ENCODE measurements at places on chromosomes 3 and 15. TPM values are rescaled to one million over a fixed set of nuclear protein-coding genes. Genes with fewer than 3 reads are reported as not detected.

Gene RTP1
- total RNA-seq = 6.6 TPM

Gene GCNT3
- not detected for total RNA-seq

Gene HDC
- not detected for total RNA-seq

Gene SYNPR
- total RNA-seq = 0.64 TPM

Gene SLC12A1
- 0.04 TPM for total RNA-seq

Gene SLC38A3
- 1.4 TPM for total RNA-seq

- no peak for DNase-seq
- no peaks in the 10 kb centered on the region for H3K27me3 ChIP-seq
- H3K4me1 ChIP-seq = no peaks in the 10 kb centered on the region
- H3K27ac ChIP-seq = no peak overlapping the region
- H3K4me3 ChIP-seq = no peak overlapping the region
These were observed 65.0 kb downstream of the SETD2 start for GRCh38 chr3:47098910-47099309.

- H3K36me3 ChIP-seq = no peaks in the 10 kb centered on the region
- no peak overlapping the region for H3K4me3 ChIP-seq
These were observed 380.2 kb downstream of the ULK4 start for GRCh38 chr3:41581700-41582099.

- no peaks in the 10 kb centered on the region for H3K4me1 ChIP-seq
- DNase-seq = no peak
- no peak overlapping the region for H3K27ac ChIP-seq
- H3K36me3 ChIP-seq = no peaks in the 10 kb centered on the region
- no peak overlapping the region for H3K4me3 ChIP-seq
These were observed 41.5 kb downstream of the RARB start for GRCh38 chr3:25469558-25469957.

- H3K27ac ChIP-seq = no peak overlapping the region
- H3K4me1 ChIP-seq = peaks cover 15% of the 10 kb centered on the region
- no peak for DNase-seq
- H3K4me3 ChIP-seq = no peak overlapping the region
These were observed 73.6 kb upstream of the SEC13 start for GRCh38 chr3:10394491-10395025.

DNA sequence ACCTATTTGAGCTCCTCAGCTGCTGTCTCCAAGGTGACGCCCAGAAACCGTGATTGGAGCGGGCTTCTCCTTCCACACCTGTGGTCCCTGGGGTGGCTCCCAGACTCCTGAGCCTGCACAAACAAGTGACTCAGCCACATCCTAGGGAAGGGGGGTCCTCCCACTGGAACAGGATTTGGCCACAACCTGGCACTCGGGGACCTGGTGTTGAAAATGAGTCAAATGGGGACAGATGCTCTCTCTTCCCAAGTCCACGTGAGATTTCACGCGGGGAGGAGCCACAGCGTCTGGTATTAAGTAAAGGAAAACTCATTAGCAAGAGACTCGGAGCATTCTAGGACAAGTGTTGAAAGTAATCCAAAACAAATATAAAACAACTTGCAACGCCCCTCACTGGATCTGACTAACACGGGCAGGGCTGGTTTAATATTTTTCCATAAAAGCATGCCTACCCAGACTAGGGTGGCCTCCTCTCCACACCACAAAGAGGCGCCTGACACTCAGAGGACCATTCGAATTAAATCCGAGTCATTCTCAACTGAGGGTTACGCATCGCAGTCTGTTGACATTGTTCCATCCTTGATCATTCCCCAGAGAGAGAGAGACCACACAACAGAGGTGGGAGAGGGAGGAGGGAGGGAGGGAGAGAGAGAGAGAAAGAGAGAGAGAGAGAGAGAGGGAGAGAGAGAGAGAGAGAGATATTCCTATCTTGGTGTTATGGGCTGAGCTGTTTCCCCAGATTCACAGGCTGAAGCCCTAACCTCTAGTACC lies 74.4 kb downstream of the MGLL start:
- H3K4me3 ChIP-seq = no peak overlapping the region
- no peaks in the 10 kb centered on the region for H3K36me3 ChIP-seq
- no peak overlapping the region for H3K27ac ChIP-seq
- no peaks in the 10 kb centered on the region for H3K27me3 ChIP-seq
- no peaks in the 10 kb centered on the region for H3K4me1 ChIP-seq
- DNase-seq = no peak

- H3K4me1 ChIP-seq = no peaks in the 10 kb centered on the region
- H3K36me3 ChIP-seq = no peaks in the 10 kb centered on the region
- no peaks in the 10 kb centered on the region for H3K27me3 ChIP-seq
- no peak overlapping the region for H3K27ac ChIP-seq
- H3K4me3 ChIP-seq = no peak overlapping the region
- no peak for DNase-seq
These were observed 357.9 kb upstream of the KCNH8 start for GRCh38 chr3:18790384-18790783.

- DNase-seq = no peak
- H3K27ac ChIP-seq = no peak overlapping the region
- H3K36me3 ChIP-seq = no peaks in the 10 kb centered on the region
- peaks cover 11% of the 10 kb centered on the region for H3K4me1 ChIP-seq
- peaks cover 8% of the 10 kb centered on the region for H3K27me3 ChIP-seq
These were observed 19.0 kb upstream of the MEX3B start for GRCh38 chr15:82064824-82065223.

DNA sequence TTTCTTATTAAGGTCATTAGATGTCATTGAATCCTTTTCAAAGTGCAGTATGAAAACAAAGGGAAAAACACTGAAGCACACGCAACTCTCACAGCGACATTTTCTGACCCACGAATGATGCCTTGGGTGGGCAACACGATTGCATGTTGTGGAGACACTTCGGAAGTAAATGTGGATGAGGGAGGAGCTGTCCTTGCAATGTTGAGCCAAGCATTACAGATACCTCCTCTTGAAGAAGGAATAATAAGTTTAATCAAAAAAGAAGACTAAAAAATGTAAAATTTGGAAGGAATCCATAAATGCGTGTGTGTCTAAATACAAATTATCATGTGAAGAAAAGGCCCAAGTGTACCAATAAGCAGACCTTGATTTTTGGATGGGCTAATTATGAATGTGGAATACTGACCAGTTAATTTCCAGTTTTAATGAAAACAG lies 16.9 kb downstream of the THBS1 start:
- peaks cover 16% of the 10 kb centered on the region for H3K36me3 ChIP-seq
- DNase-seq = no peak
- no peaks in the 10 kb centered on the region for H3K27me3 ChIP-seq
- no peak overlapping the region for H3K27ac ChIP-seq

DNA sequence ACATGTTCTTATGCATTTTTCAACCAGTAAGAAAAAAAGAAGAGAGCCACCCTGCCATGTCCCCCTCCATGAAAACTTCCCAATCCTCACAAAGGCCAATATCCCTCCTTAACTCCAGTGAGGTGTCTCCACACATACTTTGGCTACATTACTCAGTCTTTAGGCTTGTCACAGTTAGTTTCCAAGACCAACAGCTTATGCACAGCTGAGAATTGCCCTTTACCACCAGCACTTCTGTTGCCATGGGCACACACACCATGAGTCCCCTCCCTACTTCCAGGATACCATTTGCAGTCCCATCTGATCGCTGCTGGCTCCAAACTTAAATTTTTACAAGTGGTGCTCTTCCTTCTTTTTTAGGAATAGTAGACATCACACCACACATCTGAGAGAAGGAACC lies 150.3 kb upstream of the STRIT1 start:
- no peak overlapping the region for H3K27ac ChIP-seq
- no peaks in the 10 kb centered on the region for H3K36me3 ChIP-seq
- H3K4me3 ChIP-seq = no peak overlapping the region
- H3K4me1 ChIP-seq = no peaks in the 10 kb centered on the region

DNA sequence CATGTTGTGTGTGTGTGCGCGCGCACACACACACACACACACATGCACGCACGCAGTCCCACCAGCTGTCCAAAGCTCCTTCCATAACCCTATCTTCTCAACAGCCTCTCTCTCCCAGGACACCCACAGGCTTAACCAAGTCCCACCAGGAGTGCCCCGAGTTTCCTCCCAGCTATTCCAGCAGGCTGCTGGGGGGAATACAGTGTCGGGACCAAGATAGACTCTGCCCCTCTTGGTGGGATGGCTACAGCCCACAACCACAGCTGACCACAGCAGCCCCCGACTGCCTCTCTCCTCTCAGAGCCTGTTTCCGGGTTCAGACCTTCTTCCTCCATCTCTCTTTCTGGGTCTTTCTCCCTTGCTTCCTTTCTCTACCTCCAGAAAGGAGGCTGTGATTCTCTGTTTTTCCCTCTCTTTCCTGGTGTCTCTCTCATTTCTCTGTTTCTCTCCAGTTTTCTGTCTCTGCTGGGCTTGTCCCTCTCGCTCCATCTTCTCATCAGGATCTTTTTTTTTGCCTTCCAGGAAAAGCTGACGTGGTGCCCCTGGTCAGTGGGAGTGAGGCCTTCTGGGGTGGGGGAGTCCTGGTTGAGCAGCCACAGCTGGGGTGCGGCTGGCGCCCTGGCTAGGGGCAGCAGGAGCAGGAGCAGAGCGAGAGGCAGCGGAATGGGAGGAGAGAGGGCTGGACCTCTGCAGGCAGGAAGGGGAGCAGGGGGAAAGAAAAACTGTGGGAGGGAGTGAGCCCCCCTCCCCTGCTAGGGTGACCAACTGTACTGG lies 3.3 kb upstream of the ISLR start:
- H3K4me1 ChIP-seq = peaks cover 3% of the 10 kb centered on the region
- no peaks in the 10 kb centered on the region for H3K36me3 ChIP-seq
- peak; percentile 21 for DNase-seq
- H3K4me3 ChIP-seq = no peak overlapping the region

GRCh38 chr3:64039981-64040733 lies 16.9 kb upstream of the PSMD6 start:
- no peaks in the 10 kb centered on the region for H3K4me1 ChIP-seq
- H3K27ac ChIP-seq = no peak overlapping the region
- no peak overlapping the region for H3K4me3 ChIP-seq

DNA sequence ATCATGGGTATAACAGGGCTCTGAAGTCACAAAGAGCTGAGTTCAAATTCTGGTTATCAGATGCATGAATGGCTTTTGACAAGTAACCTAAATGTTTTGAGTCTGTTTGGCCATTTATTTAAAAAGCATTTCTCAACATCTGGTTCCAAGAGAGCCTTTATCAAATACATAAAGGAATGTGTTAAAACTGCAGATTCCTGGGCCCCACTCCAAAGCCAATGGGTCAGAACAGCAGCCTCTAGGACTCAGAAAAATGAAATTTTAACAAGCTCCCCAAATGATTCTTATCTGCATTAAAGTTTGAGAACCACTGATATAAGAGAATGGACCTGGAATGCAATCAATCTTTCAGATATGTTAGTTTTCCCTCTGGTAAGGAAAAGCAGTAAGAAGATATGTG lies 3.4 kb downstream of the B4GALT4 start:
- DNase-seq = no peak
- no peak overlapping the region for H3K27ac ChIP-seq
- no peaks in the 10 kb centered on the region for H3K27me3 ChIP-seq
- H3K4me3 ChIP-seq = no peak overlapping the region
- peaks cover 46% of the 10 kb centered on the region for H3K36me3 ChIP-seq

GRCh38 chr3:171950373-171950772 lies 89.0 kb upstream of the FNDC3B start:
- no peaks in the 10 kb centered on the region for H3K27me3 ChIP-seq
- H3K36me3 ChIP-seq = no peaks in the 10 kb centered on the region
- no peak overlapping the region for H3K4me3 ChIP-seq
- DNase-seq = no peak

DNA sequence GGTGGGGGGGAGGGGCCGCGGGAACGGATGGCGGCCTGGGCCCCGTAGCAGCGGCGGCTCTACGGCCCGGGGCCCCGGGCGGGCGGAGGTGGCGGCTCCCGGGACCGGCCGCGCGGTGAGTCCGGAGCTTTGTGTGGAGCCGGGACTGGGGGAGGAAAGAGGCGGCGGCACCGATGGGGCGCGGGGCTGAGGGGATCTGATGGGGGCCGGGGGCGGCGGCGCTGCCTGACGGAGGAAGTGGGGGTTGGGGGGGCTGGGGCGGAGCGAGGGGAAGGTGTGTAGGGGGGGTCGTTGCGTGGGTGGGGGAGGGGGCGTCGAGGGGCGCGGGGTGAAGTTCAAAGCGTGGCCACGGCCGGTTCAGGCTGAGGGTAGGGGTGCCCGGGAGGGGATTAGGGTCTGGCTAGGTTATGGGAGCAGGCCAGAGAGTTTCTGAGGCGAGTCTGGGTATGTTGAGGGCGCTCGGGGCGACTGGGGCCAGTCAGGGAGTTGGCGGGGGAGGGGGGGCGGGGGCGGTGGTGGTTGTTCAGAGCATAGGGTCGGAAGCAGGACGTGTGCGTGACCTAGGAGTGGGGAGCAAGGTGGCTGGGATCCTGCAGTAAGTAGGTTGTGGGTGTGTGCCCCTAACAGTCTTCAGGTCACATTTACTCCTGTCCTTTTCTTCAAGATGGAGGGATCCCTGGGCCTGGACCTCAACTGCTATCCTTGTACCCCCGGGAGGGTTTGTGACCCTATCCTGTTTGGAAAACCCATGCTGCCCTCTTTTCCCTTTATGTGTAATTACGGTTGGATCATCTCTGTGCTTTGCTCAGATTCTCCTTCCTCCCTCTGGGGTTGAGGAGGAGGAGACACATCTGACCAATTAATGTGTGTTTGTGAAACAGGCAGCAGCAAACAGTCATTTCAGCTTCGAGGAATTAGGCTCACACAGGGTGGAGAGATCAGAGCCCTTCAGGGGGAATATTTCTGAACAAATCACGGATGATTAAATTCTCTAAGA lies 644 bp downstream of the ZNF609 start:
- peak; percentile 46 for DNase-seq
- H3K4me3 ChIP-seq = peak overlapping the region; percentile 82
- 0 out of 2 replicates have a peak, but pooled peaks cover 5% of the 10 kb centered on the region for H3K4me1 ChIP-seq
- H3K36me3 ChIP-seq = no peaks in the 10 kb centered on the region

GRCh38 chr3:154389861-154390260 lies 40.1 kb downstream of the GPR149 start:
- no peak overlapping the region for H3K27ac ChIP-seq
- H3K4me1 ChIP-seq = no peaks in the 10 kb centered on the region
- no peaks in the 10 kb centered on the region for H3K36me3 ChIP-seq
- H3K27me3 ChIP-seq = no peaks in the 10 kb centered on the region
